ENCODE measurements at places on chromosomes 5 and 9.
A peak's percentile ranks its signal among the peaks of the same experiment; 100 is the strongest.

GRCh38 chr5:88760527-88760926, 122.5 kb downstream of the MEF2C start:
- no peak for DNase-seq

DNA sequence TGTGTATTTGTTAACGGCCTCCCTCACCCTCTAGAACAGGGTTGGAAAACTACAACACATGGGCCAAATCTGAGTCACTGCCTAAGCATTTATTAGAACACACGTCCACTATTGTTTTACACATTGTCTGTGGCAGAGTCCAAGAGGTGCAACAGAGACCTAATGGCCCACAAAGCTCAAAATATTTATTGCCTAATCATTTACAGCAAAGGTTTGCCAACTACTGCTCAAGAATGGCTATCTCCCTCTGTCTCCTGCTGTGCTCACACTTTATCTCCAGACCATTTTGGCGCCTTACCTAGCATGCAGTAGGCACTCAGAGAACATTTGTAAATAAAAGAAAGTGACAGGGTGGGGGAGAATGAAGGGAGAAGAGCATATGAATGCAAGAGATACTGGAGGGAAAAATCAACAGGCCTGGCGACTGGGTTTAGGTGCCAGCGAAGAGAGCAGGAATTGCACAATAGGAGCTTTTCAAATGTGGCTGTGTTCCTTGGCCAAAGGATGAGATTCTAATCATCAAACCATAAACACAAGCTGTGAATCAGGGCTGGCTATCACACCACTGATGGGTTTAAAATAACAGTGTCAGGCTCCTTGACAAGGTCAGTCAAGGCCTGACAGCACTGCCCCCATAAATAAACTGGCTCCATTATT, 80.3 kb downstream of the EPB41L4A start:
- DNase-seq: peak; percentile 4

DNA sequence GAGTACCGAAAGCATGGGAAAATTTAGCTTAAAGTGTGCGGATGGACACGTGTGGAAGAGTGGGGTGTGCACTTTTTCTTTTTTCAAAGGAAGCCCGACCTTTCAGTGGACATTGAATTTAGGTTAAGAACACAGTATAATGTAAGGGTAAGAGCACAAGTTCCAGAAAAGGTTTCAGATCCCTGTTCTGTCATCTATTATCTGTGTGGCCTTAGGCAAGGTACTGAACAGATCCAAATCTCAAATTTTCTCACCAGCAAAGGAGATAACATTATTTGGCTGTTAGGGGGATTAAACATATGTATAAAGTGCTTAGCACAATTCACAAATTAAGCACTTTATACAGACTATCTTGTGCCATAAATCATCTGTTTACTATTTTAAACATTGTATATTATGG, 441.0 kb downstream of the SPOCK1 start:
- DNase-seq: no peak

GRCh38 chr5:91927439-91927838, 544.3 kb upstream of the ARRDC3 start:
- no peak for DNase-seq

GRCh38 chr5:6412811-6413210, 34.5 kb upstream of the MED10 start:
- DNase-seq: no peak

GRCh38 chr5:10289991-10290390, 17.7 kb downstream of the CMBL start:
- no peak for DNase-seq

GRCh38 chr9:125904155-125904851, 157.1 kb downstream of the PBX3 start:
- peak; percentile 63 for DNase-seq

- DNase-seq: peak; percentile 43
These were observed 63.9 kb upstream of the SPRY4 start for GRCh38 chr5:142388696-142389095.

DNA sequence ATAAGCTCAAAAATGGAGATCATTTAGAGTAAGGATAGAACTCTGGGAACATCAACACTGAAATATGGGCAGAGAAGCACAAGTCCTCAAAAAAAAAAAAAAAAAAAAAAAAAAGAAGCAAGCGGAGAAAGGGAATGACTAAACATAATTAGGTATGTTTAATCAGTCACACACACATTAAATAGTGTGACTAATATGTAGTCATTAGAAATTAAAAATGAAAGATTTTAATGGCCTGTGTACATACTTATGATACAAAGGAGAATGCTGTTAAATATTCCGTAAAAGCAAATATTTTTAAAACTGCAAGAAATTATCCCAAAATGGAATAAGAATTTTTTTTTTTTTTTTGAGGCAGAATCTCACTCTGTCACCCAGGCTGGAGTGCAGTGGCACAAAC, 10.5 kb downstream of the LPAR1 start:
- DNase-seq: peak; percentile 34

DNA sequence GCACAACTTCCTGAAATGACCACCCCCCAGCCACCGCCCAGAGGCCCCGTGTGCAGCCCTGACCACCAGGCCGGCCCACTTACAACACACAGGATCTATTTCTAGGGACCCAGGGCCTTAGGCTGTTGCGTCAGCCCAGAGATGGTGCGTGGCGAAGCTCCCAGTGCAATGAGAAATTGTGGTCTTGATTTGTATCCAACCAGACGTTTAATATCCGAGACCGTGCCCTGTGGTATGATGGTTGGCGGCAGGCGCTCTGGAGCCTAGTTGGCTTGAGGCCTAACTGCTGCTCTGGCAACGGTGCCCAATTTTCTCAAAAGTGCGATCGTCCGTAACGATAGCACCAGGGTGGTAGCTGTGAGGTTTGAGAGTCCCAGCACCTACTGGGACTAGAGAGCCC, 32.6 kb upstream of the SLC6A19 start:
- no peak for DNase-seq
